ENCODE measurements at places on chromosomes 2 and 18. TPM values are rescaled to one million over a fixed set of nuclear protein-coding genes. Genes with fewer than 3 reads are reported as not detected.

Gene GRB14
- total RNA-seq, result 22.7 TPM

Gene NRP2
- 7.6 TPM for total RNA-seq

Gene CNGA3
- 1.3 TPM for total RNA-seq

Gene UGT1A8
- total RNA-seq, result not detected

Gene FSHR
- total RNA-seq, result not detected

Gene SPATA3
- not detected for total RNA-seq

Gene PECR
- total RNA-seq, result 6.5 TPM

Gene LCT
- not detected for total RNA-seq

- DNase-seq, result no peak
These were observed 23.0 kb downstream of the SERTAD2 start for GRCh38 chr2:64630752-64631151.

DNA sequence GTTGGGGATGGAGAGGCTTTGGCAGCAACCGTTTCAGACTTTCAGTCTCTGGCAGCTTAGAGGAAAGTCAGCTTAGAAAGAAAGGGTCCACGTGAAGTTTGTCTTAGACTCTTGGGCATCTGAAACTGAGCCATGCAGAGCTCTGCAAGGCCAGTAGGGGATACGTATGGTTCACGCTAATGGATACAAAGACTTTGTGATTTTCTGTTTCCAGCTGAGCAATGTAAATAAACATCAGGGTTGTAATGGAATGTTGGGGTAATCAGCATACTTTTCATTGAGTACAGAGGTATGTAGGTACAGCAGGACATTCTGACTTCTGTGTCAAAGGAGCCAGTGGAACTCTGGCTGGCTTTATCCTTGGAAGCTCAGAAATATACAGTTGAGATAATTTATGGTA lies 31.0 kb downstream of the RALB start:
- no peak for DNase-seq

- no peak for DNase-seq
These were observed 29.5 kb downstream of the PKDCC start for GRCh38 chr2:42077343-42077742.

DNA sequence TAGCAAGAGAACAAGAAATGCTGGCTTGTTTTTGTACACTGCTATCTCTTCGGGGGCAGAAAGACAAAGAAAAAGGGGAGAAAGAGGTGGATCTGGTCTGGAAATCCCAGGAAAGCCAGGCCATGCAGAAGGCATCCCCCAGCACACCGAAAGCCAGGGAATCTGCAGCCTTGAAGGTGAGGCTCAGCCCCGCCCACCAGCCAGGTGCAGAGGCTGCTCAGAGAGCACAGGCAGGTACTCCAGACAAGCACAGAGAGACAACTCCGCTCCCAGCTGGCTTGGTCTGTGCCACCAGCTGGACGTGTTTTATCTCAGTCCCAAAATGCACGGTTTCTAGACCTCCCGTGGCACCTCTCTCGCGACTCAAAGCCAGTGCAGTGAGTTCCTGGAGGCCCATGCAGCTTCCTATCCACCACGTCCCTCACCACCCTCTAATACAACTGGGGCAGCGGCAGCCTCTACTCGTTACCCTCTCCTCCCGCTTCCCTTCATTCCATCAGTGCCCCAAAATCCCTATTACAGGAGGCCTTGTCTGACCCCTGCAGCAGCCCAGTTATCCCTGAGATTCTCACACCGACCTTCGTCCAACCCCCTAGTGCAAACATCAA lies 62.8 kb downstream of the HDAC4 start:
- DNase-seq, result no peak

- no peak for DNase-seq
These were observed 294.1 kb downstream of the BCL2 start for GRCh38 chr18:63025251-63026090.

DNA sequence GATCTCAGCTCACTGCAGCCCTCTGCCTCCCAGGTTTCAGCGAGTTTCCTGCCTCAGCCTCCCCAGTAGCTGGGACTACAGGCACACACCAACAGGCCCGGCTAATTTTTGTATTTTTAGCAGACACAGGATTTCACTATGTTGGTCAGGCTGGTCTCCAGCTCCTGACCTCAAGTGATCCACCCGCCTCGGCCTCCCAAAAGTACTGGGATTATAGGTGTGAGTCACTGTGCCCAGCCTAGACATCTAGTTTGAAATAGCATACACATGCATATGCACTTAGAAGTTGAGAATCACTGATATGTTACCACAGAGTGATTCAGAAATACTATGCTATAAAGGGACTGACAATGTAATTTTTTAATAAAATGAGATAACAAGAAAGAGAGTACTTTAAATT lies 69.8 kb upstream of the CDKL4 start:
- DNase-seq, result no peak

DNA sequence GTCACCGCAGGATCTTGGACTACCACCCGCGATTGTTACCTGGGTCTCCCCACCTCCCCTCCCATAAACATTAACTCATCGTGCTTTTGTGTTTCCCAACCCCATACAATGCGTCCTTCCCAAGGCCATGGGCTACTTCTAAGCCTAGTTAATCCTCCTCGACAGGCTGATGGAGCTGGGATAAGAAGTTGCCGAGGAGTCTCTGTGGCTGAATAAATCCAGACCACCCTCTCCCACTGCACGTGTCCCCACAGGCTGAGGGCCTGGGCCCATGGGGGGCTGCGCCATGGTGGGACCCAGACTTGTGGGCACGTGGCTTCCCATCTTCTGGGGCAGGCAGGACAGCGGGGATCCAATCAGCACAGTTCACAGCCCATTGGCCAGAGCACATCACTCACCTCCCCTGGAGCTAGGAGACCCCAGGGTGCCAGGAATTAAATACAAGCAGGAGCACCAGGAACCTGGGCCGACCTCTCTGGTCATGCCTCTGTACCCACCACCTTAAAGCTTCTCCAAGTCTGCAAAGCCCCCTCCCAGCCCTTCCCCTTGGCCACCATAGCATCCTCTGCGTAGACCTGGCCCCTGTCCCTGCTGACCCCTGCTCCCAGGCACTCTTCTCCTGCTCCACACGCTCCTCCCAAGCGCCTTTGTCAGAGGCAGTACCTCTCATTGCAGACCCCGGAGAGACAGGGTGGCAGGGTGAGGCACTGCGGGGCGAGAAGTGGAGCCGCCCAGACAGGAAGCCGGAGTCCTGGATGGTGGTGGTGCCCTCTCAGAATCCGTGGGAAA lies 51.0 kb upstream of the ID2 start:
- no peak for DNase-seq

DNA sequence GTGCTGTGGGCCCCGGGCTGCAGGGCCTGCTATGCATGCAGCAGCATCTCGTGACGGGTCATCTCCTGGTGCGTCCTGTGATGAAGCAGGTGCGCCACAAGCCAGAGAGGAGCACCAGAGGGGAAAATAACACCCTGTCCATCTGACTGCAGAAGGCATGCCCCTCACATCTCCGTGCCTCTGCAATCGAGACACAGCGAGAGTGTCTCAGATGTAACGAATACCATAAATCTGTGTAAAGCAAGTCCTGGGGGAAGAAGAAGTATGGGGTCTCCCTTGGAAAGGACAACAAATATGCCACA lies 137.5 kb downstream of the PTGR3 start:
- DNase-seq, result no peak

- DNase-seq, result no peak
These were observed 13.1 kb upstream of the SNTG2 start for GRCh38 chr2:937530-937929.

DNA sequence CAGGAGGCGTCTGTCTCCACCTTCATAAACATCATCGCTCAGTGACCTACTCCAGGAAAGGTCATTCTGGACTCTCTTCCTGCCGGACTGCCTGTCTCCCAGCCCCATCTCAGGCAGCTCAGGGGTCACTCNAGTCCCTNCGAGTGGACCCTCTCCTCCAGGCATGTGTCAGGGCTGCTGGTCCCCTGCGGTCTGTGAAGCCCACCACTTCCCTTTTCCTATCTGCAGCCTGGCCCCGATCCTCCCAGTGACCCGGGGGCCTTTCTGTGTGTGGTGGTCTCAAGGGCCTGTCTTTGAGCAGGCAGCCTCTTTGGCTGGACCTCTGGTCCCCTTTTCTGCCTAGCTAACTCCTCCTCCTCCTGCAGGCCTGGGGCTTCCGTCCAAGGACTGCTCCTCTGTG lies 5.9 kb upstream of the PARD6G start:
- DNase-seq, result no peak

DNA sequence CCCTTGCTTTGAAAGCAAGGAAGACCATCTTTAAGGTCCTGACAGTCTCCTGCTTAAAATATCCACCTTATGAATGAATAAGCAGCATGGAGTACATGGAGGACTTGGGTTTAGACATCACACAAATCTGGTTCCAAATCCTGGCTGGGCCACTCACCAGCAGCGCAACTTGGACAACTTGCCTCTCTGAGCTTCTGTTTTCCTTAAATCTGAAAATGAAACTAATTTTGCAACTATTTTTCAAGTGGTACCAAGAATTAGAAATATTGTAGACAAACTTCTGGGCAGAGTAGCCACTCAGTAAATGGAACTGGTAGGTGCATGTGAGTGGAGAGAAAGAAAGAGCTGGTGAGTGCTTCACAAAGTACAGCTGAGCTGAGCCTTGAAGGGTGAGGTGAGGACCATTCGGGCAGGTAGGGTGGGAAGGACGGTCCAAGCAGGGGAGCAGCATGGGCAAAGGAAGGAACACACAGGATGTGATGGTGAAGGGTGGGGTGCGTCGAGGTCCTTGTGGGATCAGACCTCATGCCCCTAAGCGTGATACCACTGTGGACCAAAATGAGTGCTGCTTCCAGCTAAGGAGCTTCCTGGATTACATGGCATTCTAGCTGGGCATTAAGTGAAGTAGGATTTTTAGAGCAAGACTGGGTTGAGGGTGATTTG lies 14.4 kb upstream of the TET3 start:
- no peak for DNase-seq

GRCh38 chr2:219477815-219478214 lies 20.9 kb upstream of the GMPPA start:
- DNase-seq, result no peak

- DNase-seq, result peak; percentile 41
These were observed 181.7 kb downstream of the ANAPC1 start for GRCh38 chr2:111702119-111702803.

DNA sequence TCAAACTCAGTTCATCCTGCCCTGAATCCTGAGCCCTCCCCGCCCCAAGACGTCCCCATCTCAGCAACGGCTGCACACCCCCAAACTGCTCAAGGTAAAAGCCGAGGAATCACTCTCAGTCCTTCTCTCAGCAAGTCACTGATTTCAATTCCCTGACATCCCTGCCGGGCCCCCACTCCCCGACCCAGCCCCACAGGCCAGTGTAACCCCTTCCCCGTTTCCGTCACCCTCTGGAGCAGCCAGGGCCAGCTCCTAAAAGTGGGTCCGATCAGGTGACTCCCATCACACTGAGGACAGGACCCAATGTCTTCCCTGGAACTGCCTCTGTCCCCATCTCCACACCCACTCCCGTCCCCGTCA lies 20.5 kb downstream of the SNORC start:
- no peak for DNase-seq

DNA sequence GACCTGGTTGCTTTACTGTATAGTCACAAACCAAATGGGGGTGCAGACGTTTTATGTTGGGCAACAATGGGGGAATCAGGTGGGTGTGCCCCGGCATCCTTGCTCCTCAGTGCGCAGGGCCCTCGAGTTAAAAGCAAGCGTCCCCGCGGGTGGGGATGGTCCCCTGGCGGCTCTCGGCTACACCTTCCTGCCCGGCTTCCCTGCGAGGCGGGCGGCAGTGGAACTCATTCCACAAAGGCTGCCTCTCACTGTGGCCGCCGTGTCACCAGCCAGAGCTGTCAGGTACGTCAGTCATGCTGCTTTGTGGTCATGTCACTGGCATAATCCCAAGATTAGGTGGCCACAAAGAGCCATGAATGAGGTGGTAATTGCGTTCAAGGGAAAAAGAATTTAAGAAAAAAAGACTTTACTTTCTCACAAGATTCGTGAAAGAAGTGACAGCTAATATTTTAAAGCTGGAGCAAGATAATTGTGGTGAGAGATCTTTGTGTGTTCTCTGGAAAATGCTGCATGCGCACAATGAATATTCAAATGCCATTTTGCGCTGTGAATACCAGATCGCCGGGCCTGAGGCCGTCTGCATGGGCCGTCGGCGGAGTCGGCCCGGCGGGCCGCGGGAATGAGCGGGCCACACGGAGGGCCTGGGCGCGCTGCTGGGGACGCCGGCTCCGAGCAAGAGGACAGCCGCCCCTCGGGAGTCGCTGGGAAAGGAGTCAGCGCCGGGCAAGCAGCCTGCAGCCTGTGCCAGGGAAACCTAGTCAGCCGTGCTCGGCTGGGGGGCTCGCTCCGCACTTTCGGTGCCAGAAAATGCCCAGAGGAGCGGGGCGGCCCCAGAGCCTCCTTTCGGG lies 82.3 kb upstream of the LDLRAD4 start:
- DNase-seq, result no peak

DNA sequence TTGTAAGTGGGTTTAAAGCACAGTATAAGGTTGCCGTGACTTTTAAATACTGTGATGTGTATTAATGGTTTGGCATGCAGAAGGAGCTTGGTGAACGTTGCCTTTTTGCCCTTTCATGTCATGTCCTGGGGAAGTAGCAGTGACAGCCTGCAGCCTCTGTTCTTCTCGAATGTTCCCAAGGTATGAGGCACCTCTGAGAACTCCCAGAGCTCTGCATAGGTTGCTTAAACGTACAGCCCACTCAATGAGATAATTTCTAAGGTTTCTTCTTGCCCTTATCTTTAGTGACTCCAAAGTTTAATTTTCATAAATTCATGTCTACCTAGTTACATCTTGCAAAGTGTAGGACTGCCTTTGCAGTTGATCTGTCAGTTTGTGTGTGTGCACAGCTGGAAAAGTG lies 36.7 kb downstream of the PARD3B start:
- no peak for DNase-seq

DNA sequence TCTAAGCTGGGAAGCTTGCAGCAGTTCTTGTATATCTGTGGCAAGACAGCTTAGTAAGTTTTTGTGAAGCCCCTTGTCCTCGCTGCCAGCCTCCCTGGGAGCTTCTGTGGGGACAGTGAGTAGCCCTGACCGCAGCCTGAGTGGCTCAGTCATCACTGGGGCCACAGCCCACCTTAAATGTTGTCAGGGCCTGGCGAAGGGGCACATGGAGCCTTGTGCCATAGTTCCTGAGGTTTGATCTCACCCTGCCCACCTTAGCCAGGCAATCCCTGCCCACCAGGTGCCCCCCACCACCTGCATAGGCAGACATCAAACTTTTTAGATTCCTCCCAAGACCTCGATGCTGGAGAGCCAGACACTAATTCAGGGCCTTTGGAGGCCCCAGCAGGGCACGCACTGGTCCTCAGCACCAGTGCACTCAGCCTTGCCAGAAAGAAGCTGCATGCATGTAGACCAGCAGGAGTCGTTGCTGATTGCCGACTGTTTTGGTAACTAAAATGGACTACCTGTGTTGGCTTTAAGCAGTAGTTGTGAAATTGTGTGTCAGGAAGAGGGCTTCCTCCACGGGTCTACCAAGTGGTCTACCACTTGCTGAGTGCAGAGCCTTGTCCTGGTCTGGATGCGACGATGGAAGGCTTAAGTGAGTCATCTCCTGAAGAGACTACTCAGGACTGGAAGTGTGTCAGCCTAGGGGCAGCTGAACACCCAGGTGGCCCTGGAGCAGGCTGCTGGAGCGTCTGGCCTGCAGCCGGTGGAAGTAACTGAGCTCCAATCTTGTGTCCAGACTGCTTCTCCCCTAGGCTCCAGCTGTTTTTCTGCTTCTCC lies 233.1 kb downstream of the SEPTIN10 start:
- no peak for DNase-seq

All from body of pancreas (tissue), 4 donors.